ENCODE measurements at places on chromosomes 5 and 9.
A peak's percentile ranks its signal among the peaks of the same experiment; 100 is the strongest.

DNA sequence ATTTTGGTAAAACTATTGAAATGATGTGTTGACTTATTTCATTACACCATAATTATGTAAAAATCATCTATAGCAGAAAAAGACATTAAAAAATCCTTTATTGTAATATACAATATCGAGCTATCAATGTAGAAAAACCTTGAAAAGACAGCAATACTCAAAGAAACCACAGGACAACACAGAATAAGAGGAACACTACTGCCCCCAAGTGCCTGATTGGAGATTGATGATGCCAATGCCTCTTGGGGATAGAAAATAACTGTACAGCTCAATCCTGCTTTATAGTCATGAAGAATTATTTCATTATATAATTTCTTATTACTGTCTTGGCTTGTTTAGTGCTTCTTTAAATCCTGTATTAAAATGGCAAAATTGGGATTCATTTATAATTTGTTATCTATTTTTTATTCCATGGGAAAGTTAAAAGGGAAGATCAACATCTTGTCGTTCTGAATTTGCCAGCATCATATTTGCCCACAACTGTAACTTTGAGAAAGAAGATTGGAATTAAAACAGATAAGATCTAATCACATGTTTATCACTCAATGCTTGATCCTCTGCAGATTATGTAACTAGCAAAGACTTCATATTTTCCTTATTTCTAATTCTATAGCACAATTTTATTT lies 337.5 kb downstream of the CDH9 start:
- DNase-seq = no peak

DNA sequence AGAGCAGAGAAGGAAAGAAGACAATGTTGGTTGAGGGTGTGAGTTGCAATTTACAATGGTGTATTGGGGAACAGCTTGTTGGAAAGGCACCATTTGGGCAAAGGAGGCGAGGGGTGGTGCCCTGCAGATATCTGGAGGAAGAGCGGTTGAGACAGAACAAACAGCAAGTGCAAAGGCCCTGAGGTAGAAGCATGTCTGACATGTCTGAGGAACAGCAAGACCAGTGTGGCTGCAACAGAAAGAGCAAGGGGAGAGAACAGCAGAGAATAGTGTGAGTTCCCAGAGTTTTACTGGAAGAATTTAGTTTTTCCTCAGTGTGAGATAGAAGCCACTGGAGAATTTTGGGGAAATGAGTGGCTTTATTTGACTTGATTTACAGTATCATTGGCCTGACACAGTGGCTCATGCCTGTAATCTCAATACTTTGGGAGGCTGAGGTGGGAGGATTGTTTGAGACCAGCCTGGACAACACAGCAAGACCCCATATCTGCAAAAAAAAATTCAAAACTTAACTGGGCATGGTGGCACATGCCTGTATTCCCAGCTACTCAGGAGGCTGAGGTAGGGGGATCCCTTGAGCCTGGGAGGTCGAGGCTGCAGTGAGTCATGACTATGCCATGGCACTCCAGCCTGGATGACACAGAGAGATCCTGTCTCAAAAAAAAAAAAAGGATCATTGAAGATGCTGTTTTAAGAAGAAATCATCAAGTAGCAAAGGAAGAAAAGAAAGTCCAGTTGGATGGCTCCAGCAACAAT lies 13.6 kb downstream of the CMBL start:
- no peak for DNase-seq

DNA sequence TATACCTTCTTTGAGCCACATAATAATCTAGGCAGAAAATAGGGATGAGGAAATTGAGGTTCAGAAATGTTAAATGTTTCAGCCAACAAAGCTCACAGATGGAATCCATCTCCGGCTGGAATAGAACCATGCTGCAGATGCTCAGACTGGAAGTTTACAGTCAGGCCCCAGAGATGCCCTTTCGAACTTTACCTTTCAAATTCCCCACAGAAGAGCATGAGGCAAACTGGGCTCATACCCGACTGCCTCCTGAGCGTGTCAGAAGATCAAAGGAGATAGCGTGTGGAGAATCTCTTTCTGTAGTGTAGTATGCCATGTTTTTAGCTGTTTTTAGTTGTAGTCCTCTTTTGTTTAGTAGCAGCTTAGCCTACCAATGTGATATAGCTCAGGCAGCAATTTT lies 72.0 kb upstream of the DAP start:
- no peak for DNase-seq

- no peak for DNase-seq
These were observed 127.8 kb upstream of the FBN2 start for GRCh38 chr5:128665747-128666355.

DNA sequence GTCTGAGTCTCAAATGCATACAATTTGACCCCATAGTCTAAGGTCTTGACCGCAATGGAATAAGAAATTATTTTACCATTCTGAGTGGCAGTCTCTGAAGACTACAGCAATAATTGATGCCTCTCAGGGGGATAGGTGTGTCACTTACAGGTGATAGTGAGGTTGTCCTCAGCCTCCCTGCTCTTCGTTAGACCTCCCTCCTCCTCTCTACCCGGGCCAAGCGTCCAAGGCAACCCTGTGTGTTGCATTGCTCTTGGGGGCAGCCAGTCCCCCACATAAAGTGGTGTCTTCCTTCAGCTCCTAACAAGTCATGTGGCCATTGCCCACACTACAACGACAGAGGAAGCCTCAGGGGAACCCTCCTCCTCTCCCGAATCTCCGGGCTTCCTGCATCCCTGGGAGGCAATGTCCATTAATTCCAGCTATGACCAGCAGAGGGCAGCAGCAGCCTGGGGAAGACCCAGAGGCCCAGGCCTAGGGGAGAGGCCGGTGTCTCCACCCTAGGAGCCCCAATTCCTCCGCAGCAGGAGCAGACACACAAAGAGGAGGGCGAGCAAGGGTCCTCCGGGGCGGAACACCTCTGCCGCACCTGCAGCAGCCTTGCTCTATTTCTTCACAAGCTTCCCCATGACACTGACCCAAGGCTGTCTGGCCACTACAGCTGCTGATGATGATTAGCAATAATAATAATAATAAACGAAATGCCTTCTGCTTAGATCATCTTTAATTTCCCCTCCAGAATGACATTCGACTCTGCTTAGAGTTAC lies 134.8 kb downstream of the KCNIP1 start:
- no peak for DNase-seq

- DNase-seq = peak; percentile 72
These were observed 545 bp downstream of the CDKN2B-AS1 start for GRCh38 chr9:21995006-21995665.

GRCh38 chr9:107755246-107755645 lies 265.7 kb upstream of the KLF4 start:
- no peak for DNase-seq

DNA sequence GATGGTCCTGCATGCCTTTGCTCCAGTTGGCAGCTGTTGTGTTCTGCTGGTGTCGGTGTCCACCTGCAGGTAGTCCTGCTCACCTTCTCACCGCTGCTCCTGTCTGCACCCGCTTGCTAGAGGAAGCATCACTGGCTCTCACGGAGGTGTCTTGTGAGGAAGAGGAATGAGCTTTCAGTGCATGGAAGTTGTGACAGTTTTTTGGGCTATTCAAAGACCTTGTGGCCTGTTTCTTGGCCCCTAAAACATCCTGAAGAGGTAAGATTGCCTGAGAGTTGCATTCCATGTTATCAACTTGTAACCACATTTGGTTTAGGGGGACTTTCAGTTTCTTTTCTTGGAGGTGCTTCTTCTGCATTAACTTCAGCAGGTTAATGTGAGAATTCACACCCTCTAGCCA lies 85.6 kb downstream of the MACROH2A1 start:
- DNase-seq = no peak

DNA sequence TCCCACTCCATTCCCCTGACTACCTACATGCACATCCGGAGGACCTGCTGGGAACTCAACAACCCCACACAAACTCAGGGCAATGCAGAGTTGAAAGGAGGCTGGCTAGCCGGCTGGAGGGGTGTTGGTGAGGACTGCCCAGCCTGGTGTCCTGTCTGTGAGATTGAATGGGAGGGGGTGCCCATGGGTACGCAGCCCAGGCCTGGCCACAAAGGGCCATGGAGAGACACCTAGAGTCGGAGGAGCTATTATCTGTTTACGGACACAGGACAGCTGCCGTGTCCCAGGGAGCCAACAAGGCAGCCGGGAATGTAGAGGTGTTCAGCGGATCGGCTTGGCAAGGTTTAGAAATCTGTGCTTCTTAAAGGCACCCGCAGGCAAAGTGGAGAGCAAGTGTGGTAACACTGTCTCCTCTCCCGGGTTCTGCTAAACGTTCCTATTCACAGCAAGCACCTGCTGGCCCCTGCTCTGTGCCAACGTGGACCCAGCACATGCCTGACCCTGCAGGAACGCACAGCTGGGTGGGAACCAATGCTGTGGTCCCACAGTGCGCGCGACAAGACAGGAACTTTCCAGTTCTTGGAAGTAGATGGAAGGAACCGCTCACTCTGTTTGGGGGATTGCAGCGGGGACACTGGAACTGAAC lies 166.7 kb downstream of the DAB2IP start:
- no peak for DNase-seq

DNA sequence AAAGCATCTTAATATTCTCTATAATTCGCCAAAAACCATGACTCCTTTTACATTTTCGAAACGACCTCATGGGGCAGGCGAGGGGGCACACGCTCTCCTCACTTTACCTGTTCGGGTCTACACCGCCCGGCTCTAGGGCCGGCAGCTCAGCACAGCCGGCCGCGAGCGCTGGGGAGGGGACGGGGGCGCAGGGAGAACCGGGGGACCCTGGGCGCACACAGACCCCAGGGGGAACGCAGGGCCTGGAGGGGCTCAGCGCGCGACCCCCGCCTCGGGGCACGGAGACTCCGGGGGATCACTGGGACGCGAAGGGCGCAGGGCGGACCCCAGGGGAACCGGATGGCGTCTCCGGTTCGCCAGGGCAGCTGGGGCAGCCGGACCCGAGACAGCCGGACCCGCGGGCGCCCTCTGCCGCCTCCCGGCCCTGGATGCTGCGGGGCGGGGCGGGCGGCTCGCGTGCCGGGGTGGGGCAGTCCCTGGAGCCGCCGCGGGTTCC lies at the start of gene AHRR:
AHRR (plus strand) TSS at position 485 of the 496 bp plus-strand sequence. CDS start 22,189 bp downstream, outside the sequence.
- DNase-seq = no peak

DNA sequence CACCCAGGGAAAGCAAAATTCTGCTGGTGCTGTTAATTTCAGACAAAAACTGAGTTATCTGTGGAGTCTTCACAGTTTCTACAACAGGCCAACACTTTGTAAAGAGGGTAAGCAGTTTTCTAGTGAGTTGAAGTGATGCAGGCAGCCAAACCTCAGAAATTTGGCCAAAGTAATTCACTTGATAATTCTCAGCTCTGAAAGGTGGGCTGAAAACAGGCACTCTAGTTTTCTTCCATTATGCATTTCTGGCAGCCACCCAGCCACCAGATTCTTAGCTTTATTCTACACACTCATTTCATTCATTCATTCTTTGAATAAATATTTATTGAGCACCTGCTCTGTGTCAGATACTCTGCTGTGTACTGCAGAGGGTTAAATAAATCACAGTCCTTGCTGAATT lies 184.2 kb downstream of the RAB3C start:
- no peak for DNase-seq

- no peak for DNase-seq
These were observed 16.2 kb downstream of the TJP2 start for GRCh38 chr9:69190086-69190862.

DNA sequence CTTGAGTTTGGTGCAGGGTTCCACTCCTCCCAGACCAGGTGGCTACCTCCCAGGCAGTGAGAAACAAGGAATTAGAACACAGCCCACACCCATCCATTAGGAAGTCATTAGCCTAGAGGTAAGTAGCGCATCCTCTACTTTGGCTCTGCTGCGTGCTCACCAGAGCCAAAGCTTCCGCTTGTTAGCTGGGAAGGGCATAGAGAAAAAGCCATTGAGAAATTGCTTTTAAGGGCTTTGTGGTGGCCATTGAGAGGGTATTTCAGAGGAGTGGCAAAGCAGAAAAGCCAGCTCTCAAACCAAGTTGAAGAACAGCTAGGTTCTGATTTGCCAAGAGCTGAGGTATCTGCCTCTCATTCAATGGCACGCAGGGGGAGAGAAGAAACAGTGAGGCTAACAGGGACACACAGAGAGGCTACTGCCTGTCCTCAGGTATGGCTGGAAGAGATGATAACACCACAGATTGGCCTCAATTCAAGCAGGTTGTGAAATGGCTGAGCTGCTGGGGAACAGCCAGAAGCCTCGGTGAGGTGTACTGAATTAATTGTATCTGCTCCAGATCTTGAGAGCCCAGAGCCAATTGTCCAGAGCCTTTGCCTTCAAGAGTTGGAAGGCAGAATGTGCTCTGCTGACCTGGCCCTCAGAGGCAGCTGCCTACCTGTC lies 119.4 kb downstream of the NTRK2 start:
- DNase-seq = no peak

DNA sequence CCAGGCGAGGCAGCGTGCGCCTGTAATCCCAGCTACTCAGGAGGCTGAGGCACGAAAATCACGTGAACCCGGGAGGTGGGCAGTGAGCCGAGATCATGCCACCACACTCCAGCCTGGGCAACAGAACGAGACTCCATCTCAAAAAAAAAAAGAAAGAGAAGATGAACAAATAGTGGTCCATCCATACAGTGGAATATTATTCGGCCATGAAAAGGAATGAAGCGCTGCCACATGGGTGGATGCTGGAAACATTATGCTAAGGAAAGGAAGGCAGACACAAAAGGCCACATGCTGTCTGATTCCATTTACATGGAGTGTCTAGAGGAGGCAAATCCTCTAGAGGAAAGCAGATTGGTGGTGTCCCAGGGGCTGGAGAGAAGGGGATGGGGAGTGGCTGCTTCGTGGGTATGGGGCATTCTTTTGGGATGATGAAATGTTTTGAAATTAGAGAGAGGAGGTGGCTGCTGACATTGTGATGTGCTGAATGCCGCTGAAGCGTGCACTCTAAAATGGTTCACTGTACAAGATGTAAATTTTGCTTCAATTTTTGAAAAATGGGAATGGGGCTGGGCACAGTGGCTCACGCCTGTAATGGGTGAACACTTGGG lies 17.0 kb downstream of the PLPP7 start:
- no peak for DNase-seq

DNA sequence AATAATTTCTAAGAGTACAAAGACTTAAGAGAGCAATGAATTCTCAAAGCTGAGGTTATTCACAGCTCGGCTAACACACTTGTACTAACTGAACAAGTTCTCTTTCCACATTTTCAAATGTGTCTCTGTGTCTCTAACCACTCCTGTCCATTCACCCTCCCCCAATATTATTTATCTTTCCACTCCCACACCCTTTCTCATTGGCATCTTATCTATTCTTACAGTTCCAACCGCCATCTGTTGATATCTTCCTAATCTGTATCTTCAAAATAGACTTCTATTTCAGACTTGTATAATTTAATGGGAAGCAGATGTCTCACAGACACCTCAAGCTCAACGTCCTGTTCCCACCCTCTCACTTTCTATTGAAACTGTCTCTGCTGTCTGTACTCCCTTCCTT lies 205.9 kb downstream of the ANXA1 start:
- DNase-seq = no peak

GRCh38 chr5:102196481-102196880 lies 99.6 kb downstream of the SLCO4C1 start:
- DNase-seq = no peak

GRCh38 chr5:54959673-54960418 lies 25.5 kb downstream of the ESM1 start:
- DNase-seq = no peak

DNA sequence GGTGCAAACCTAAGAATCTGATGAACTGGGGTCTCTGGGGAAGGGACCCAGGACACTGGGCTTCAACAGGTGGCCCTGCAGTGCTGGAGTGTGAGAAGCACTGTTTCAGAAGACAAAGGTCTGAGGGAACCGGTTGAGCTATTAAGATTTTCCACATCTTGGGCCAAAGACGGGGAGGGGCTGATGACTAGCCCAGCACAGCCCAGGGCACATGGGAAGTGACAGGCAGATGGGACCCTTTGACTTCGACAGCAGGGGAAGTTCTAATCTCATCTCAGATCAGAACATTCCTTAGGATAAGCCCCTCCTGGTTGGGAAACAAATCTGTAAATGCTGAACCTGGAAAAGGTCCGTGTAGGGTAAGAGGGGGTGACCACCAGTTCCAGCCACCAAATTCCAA lies 67.4 kb downstream of the RAPGEF1 start:
- DNase-seq = no peak
